ENCODE measurements at places on chromosomes 4 and X.

GRCh38 chr4:87589531-87589930 lies 18.8 kb upstream of the DSPP start:
- DNase-seq: no peak

- DNase-seq: peak; percentile 55
Measured at GRCh38 chr4:145935253-145936141, 3.1 kb downstream of the ZNF827 start.

GRCh38 chrX:9308426-9308825 lies 156.4 kb upstream of the TBL1X start:
- no peak for DNase-seq

GRCh38 chr4:183747931-183748670 lies 89.0 kb downstream of the TRAPPC11 start:
- DNase-seq: peak; percentile 1

DNA sequence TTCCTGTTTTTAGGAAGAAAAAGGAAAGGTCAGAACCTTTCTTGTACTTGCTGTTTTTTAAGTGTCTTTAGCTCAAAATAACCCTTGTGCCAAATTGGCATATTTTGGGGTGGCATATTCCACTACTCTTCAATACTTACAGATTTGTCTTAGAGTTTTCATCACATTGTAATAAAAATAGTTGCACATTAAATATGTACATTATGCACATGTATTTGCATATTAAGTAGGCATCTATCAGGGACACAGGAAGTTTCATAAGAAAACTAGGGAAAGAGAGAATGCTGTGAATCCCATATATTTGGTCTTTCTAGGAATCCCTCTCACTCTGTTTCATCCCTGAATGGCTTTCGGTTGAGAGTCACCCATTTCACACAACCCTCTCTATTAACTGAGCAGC lies 139.6 kb downstream of the LARP7 start:
- no peak for DNase-seq

GRCh38 chr4:13642170-13642950 lies 14.8 kb upstream of the BOD1L1 start:
- no peak for DNase-seq

GRCh38 chrX:30592831-30593230 lies 15.3 kb upstream of the TASL start:
- no peak for DNase-seq

Data from NCI-H524 (cell line).